ENCODE measurements at places on chromosomes 2 and 18.

DNA sequence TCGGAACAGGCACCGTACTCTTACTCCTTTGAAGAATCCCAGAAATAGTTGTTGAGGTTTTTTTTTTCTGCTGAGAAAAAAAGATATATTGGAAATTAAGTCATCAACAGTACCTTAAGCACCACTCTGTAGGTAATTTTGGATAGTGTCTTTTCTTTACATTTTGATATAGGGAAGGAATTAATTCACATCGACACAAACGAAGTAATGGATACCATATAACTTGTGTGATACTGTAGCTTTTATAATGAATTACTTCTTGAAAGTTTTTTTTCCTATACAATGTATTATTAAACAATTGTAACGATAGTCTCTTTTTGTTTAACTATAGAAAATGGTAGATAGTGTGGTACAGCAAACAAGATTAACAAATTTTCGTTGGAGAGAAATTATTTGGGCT lies 1.5 kb upstream of the IKZF2 start:
- DNase-seq, result no peak

DNA sequence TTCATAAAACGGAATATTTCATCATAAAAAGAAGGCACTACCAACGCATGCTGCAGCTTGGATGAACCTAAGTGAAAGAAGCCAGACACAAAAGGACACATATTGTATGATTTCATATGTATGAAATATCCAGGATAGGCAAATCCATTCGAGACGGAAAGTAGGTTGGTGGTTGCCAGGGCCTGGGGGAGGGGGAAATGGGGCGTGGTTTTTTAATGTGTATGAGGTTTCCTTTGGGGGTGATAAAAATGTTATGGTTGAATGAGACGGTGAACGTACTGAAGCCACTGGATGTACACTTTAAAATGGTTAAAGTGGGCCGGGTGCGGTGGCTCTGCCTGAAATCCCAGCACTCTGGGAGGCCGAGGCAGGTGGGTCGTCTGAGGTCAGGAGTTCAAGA lies 20.0 kb upstream of the SPATA3 start:
- DNase-seq, result no peak

DNA sequence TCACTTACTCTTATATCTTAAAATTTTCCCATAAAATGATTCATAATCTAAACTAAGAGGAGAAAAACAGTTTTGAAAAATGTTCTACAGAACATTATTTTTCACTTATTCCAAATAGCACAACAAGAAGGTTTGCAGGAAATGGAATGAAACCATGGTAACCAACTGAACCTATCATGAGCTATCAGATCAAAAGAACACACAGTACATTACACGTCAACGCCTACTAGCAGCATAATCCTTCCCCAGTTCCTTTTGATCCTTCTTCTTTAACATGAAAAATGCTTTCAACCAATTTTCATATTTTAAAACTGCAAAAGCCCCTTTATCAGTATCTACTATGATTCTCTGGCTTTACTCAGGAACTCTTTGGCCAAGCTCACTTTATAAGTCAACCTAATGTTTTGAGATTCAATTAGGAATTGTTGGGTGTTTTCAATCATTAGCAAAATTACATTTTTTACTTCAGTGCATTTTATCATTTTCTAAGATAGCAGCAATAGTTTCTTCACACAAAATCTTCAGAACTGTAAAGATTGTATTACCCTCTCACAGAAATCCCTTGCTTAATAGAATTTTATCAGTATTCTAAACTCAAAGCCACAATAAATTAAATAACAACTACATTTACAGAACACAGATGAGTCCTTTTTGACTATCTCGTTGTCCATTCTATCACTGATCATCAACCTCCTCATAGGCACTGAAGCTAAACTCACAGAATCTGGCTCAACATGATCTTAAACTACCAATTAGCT lies 102.5 kb downstream of the CHN1 start:
- DNase-seq, result no peak

DNA sequence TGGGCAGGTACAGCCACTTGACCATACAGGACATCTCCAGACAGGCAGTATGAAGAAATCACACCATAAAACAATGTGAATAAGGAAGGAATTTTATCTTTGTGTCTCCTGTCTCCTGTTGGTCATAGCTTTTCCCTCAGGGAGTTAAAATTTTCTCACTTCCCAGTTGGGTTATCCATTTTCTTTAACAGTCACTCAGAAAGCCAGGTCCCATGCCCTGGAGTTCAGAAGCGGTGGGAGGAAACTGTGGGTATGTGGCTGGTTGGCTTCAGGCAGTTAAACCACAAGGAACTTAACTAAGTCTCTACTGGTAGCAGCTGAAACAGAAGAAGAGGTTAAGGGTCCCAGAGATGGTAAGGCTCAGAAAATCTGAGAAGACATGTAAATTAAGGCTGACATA lies 6.5 kb upstream of the SMAD2 start:
- peak; percentile 44 for DNase-seq

DNA sequence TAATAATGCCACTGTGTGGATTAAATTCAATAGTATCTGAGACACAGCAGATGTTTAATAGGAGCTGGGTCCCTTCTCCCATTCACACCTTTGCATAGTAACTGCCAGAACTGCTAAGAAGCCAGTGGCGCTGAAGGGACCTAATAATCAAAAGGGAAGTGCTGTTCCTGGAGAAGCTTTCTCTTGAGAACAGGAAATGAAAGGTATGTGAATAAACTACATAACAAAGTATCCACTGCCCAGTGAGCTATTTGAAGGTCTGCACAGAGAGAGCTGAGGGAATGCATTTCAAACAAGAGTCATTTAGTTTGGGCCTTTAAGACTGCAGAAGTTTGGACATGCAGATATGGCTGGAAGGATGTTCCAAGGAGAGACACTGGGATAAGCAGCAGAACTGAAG lies 56.1 kb upstream of the KIDINS220 start:
- DNase-seq, result no peak

DNA sequence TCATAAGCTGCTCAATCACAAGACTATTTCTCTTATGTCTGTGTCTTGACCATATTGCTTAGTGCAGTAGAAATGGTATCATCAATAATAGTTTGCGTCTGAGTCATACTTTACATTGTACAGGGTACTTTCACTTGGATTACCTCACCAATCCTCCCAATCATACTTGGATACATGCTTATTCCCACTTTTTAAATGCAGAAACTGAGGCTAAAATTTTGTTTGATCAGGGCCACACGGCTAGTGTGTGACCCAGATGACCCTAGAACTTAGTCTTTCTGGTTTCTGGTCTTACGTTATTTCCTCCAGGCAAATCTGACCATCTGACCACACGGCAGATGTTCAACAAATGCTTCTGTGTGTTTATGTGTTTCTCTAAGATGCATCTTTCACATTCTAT lies 23.8 kb upstream of the CCL20 start:
- DNase-seq, result no peak

DNA sequence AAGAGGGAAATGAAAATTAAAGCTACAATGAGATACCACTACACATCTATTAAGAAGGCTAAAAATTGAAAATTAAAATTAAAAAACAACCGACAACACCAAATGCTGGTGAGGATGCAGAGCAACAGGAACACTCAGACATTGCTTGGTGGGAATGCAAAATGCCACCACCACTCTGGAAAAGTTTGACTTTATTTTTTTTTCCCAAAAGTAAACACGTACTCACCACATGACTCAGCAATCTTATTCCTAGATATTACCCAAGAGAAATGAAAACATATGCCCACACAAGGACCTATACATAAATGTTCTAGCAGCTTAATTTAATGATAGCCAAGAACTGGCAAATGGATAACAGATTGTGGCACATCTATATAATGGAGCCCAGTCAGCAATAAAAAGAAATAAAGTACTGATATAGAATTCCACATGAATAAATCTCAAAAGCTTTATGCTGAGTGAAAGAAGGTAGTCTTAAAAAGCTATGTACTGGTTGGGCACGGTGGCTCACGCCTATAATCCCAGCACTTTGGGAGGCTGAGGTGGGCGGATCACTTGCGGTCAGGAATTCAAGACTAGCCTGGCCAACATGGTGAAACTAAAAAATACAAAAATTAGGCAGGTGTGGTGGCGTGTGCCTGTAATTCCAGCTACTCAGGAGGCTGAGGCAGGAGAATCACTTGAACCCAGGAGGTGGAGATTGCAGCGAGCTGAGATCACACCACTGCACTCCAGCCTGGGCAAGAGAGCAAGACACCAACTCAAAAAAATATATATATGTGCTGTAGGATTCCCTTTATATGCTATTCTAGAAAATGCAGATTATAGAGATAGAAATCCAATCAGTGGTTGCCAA lies 4.2 kb upstream of the PROC start:
- DNase-seq, result peak; percentile 28

DNA sequence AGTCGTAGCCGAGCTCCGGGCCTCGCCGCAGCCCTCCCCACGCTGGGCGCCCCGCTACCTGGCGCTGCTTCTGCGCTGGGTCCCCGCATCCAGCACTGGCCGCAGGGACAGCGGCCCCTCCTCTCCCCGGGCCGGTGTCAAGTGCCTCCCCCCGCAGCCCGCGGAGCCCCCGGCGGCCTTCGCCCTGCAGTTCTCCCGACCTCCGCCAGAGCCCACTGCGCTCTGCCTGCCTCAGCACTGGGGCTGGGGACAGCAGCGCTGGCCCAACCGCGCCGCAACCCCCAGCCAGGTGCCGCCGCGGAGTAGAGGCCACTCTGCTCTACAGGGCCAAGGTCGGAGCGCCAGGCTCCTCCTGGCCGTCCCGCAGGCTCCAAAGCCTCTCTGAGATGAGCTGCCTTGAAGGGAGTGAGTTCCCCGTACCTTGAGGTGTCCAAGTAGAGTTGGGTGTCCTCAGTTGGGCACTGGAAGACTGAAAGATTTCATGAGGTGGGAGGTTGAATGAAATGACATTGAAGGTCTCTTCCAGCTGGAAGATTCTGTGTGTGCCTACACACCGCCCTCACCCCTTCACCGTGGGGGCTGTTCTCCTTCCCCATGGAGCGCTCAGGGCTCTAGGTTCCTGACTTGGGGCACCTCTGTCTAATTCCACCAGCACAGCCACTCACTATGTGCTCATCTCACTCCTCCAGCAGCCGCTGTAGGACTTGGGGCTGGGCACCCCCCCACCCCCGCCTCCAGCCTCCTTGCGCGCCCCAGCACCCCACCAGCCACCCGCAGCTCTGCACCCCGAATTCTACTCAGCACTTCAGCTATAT lies 854 bp upstream of the DNMT3A start:
- peak; percentile 93 for DNase-seq

DNA sequence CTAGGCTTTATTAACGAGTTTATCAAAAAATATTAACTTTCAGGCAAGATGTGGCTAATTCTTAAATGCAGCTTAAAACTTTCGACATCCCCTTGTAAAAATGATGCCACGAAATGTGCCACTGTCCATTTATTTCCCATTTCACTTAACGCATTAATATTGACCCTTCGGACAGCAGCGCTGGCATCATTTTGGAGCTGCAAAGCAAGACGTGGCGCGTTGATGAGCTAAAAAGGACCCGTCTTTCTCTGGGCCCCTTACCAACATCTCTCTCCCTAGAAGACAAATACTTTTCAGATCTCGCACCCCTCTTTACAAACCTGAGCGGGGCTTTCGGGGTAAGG lies 367.9 kb downstream of the MTX2 start:
- DNase-seq, result no peak

- DNase-seq, result no peak
These were observed 67.4 kb upstream of the TMEM247 start for GRCh38 chr2:46411985-46412384.

DNA sequence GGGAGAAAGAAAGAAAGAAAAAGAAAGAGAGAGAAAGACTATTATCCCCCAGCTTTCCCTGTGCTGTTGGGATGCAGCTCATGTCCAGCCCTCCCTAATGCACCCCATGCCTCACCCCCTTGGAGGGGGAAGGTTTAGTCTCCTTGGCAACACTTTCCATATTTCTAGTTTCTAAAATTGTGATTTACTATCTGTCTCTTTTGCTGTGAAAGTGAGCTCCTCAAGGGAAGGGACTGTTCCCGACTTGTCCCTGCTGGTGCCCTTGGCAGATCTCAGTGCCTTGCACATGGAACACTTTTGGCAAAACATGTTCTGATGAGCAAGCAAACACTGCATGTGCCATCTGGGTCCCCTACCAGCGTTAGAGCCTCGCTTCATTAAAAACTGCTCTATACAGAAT lies 11.7 kb upstream of the NAPG start:
- no peak for DNase-seq

- no peak for DNase-seq
These were observed 55.5 kb upstream of the HS6ST1 start for GRCh38 chr2:128374001-128374710.

- no peak for DNase-seq
These were observed at the start of gene TCF23 for GRCh38 chr2:27148801-27149439. Gene TCF23 (plus strand): TSS chr2:27149004. CDS start chr2:27149134, 130 bp downstream.

DNA sequence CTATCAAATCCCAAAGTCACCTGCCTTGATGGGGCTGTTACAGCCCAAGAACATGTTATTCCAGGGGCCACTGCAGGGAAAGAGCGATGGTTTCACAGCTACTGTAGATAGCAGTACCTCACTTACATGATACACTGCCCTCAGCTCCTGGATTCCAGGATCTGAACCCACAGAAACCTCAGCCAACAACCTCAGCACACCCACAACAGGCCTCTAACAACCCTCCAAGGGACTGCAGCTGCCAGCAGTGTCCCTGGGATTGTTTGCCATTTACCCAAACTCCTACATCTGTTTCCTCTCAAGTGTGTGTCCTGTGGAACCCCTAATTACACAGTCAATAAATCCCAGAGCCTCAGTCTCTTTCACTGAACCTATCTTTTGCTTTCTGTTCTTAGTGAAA lies 28.2 kb downstream of the OSBPL1A start:
- DNase-seq, result no peak

DNA sequence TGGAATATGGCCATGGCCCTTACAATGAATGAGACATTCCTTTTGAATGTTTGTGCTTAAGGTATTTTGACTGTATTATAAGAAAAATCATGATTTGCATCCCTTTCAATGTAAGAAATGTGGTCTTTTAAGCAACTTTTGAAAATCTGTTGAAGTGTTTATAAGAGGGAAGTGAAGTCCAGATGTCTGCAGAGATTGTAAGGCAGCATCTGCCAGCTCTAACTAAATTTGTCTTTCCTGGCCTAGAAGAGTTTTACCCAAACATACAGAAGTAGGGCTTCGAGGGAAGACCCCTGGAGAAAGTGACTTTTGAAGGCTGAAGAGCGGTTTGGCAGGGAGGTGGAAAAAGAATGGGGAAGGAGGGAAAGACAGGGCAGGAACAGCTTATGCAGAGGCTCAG lies 12.2 kb downstream of the EML6 start:
- DNase-seq, result no peak

GRCh38 chr2:219254590-219255201 lies 978 bp upstream of the TUBA4A start:
- peak; percentile 55 for DNase-seq

- DNase-seq, result no peak
These were observed 86.2 kb downstream of the MCFD2 start for GRCh38 chr2:46829231-46829995.

DNA sequence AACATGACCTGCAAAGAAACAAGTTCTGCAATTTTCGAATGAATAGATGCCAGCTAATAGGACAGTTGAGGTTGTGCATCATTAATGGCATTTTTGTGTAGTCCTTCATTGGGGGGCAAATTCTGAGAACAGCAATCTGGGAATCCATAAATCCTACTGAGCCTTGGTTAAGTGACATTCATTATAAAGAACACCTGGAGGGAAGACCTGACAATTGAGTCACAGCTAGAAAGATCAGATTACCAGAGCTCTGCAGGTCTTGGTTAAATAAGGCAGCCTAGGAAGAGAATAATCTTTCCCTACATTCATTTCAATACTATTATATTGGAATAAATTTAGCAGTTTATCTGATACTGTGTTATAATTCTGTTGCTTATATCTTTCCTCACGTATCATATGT lies 14.3 kb downstream of the KCNH7 start:
- no peak for DNase-seq

Measured in suppressor macrophage (primary cell).